ENCODE measurements at places on chromosomes 3 and 15. TPM values are rescaled to one million over a fixed set of nuclear protein-coding genes. Genes with fewer than 3 reads are reported as not detected.

IMPG2 gene
- 0.41 TPM for polyA plus RNA-seq

ACTRT3 gene
- 5.6 TPM for polyA plus RNA-seq

ARHGAP31 gene
- 14.3 TPM for polyA plus RNA-seq

MOBP gene
- 0.04 TPM for polyA plus RNA-seq

GRCh38 chr3:196431181-196432136, 768 bp downstream of the UBXN7 start:
- peak; percentile 65 for DNase-seq

DNA sequence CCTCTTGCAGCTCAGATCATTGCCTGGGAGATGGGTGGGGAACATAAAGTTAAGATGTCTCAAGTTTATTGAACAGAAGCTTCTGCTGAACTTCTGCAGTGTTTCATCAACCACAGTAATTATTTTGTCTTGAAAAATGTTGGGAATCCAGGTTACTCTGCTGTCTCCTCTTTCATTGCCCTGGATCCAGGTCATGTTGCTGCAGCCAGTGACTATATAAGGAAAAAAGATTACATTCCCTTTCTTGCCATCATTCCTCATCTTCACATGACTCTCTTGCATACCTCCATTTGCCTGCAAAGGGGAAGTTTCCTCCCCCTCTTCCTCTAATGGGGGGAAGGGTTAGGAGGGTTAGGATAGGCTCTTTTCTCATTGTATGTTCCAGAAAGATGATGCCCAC, 15.1 kb downstream of the GMNC start:
- DNase-seq = no peak

DNA sequence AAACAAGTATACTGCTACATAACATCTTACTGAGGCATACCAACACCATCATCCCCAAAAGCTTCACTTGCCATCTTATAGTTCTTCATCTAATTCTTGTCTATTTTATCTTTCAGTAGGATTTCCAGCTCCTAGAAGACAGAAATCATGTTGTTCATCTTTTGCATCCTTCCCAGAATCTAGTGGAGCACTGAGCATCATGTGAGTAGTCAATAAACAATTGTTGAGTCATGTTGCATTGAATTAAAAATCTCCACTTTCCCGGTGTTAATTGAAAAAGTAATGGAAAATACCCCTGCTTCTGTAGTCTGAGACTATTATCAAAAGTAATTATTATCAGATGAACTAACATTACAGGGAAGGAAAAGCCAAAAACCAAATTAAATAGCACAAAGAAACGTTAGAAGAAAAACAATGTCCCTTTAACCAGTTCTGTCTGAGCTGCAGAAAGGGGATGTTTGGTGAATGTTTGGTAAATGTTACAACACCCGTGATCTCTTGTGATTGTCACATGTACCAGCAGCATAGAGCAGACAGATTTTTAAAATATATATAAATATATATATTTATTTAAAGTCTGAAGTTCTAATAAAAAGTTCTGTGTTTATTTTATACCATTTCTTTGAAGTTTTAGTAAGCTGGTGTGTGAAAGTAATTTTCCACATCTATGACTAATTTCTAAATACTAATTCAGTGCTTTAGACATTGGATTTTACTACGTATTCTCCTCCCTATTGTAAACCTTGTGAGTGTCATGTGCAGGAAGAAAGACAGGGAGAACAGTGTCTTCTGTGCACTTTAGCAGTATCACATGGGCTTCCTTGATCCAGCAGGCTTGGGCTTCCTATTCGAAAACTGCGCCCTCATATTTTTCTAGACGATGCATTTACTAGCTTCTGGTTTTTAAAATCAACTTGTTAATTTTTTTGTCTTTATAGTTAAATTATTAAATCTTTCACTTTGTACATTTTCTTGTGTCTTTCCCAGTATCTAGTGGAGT, 85.6 kb downstream of the RAP2B start:
- DNase-seq = no peak

DNA sequence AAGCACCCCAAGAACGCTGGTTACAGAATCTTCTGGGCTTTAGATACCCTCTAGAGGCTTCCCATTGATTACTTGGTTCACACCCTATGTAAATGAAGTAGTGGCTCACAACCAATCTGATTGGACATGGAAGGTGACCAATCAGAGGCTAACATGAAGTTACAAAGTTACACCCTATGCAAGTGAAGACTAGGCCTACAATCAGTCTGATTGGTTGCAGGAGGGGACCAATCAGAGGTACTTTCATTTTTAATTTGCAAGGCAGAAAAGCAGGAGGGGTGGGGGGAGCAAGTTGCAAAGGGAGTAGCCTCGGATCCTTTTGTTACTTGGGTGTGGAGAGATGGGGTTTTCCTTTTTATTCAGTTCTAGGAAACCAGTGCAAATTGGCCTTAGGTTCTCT, 11.1 kb upstream of the RTP2 start:
- no peak for DNase-seq

GRCh38 chr15:97082830-97083229, 752.3 kb downstream of the NR2F2 start:
- peak; percentile 54 for DNase-seq

DNA sequence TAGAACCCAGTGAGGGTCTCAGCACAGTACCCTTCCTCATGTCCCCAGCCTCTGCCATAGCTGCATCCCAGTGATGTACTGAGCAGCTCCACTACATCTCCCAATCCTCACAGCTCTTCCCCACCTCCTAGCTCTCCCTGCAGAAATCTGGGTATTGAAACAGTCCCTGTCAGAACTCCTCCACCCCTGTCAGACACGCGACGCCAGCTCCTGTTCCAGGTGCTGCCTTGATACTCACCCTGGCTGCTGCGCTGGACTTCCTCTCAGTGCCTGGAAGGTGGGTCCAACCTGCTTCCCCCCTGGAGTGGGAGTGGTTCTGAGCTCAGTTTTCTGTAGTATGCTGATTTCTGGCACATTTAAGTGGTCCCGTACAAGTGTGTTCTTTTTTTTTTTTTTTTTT, 160.9 kb upstream of the SLCO3A1 start:
- no peak for DNase-seq

Data from right renal cortex interstitium (tissue), 3 donors.